ENCODE measurements at places on chromosomes 2 and 18.

DNA sequence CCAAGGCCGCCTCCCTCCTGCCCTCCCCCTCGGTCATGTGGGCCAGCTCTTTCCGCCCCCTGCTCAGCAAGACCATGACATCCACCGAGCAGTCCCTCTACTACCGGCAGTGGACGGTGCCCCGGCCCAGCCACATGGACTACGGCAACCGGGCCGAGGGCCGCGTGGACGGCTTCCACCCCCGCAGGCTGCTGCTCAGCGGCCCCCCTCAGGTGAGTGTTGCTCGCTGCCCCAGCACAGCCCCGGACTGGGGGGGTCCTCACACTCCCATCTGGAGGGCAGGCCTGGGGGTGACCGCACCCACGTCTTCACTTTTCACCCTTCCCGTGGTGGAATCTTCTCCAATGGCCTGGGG is 51.3 kb downstream of the NTSR2 start:
- no peak for DNase-seq

DNA sequence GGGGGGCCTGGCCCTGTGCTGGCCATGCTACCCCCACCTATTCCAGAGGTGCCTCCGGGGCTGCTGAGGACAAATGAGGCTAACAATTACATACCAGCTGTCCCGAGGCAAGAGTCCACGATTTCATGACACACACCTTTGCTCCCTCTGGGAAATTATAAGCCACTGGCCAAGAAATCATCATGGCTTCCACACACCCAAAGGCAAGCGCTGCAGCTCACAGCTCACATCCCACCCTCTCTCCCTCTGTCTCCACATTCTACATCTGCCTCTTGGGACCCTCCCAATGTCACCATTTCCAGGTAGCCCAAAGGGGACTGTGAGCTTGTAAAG is 134.4 kb downstream of the HDAC4 start:
- no peak for DNase-seq

GRCh38 chr2:57881998-57882888 is 164.4 kb upstream of the VRK2 start:
- DNase-seq, result peak; percentile 80

GRCh38 chr2:206790311-206790935 is 25.0 kb downstream of the FASTKD2 start:
- peak; percentile 13 for DNase-seq

GRCh38 chr2:191626497-191627151 is 51.3 kb upstream of the NABP1 start:
- peak; percentile 69 for DNase-seq

DNA sequence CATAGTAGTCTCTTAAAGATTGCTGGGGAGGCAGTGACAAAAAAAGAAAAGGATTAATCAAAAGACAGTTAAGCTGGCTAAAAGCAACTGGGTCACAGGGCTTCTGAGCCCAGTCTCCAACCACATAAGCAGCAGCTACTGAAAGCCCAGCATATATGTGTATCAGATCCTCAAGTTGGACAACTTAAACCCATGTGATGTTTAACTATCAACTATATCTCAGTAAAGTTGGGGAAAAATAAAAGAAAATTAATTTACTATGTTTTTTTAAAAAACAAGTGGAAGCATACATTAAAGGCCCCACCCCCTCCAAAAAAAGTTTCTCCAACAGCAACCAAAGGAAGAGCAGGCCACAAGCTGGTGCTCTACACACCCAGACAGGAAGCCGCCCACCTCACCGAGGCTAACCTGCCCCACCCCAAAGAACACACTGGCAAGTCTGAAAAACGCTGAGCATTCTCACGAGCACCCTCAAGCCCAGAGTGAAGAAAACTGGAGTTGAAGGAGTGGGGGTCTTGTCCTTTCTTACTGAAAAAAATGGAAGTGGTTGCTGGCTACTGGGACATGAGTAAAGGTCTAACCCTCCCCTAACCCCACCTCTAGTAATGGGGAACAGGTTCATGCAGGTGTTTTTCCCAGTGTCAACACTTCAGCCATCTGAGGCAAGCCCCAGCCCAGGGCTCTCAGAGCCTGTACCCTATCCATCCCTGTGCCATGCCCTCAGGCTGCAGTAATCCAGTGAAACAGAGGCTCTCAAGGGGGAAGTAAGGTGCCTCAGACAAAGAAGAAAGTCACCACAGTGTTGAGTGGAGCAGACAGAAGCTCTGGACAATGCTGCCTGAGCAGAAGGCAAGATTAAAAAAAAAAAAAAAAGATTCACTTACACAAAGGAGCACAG is 106.3 kb downstream of the GYPC start:
- no peak for DNase-seq

DNA sequence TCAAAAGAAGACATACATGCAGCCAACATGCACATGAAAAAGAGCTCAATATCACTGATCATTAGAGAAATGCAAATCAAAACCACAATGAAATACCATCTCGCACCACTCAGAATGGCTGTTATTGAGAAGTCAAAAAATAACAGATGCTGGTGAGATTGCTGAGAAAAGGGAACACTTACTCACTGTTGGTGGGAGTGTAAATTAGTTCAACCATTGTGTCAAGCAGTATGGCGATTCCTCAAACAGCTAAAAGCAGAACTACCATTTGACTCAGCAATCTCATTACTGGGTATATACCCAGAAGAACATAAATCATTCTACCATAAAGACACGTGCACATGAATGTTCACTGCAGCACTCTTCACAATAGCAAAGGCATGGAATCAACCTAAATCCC is 95.5 kb upstream of the XIRP2 start:
- DNase-seq, result no peak

- DNase-seq, result no peak
These were observed 242.1 kb upstream of the RND3 start for GRCh38 chr2:150729495-150729955.

- no peak for DNase-seq
These were observed 101.2 kb downstream of the DYNC1I2 start for GRCh38 chr2:171788316-171788993.

DNA sequence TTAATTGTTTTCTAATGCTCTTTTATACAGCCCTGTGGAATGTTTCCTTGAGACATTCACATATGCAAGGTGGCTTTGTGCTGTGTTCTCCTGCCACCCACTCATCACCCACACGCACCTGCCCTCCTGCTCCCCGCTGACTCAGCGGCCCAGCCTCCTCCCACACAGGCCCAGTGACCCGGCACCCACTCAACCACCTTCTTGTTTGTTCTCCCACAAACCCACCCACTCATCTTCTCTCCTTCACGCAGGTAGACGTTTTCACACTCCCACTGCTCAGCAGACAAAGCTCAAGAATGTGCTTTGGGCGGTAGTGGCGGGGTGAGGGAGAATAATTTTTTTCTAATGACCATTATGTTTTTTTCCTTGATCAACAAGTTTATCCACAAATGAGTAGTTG is 28.6 kb upstream of the NEMP2 start:
- no peak for DNase-seq

- no peak for DNase-seq
These were observed 21.6 kb downstream of the DSG4 start for GRCh38 chr18:31398191-31398590.

DNA sequence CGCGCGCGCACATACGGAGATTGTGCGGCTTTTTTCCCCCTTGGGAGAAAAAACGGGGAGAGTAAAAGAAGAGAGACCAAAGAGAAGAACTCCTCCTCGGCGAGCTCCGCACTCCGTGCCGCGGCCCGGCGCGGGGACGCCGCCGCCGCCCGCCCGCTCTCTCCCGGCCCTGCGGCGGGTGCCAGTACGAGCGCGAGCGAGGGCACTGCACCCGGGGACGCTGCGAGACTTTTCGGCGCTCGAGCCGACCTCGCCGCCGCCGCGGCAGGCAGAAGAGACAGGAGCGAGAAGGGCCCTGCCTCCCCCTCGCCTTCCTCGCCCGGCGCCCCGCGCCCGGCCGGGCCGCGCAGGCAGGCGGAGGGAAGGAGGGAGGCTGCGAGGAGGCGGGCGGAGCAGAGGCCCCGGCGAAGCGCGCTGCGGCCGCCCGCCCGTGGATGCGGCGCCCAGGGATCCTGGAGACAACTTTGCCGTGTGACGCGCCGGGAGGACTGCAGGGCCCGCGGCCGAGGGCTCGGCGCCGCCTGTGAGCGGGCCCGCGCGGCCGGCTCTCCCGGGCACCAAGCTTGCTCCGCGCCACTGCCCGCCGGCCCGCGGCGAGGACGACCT is 857 bp upstream of the INHBB start:
- DNase-seq, result no peak

DNA sequence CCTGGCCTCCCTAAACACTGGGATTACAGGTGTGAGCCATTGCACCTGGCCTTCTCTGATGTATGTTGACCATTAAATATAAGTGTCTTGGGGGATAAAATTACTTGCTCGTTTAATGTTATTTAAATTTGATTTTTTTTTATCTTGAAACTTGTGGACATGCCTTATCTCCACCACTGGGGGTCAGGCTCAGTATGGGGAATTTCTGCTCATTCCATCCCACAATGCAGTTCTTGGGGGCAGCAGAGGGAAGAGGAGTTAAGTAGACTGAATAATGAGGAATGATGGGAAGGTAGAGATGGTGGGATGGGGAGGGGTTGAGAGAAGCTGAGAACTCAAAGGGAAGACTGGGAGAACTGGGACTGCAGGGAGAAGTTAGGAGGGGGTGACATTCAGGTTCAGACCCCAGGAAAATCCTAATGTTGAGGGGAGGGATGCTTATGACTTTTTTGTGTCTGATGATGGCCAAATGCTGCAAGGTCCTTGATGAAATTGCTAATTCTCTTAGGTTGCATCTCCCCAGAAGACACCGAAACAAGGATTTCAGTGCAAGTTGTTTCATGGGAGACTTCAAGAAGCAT is 174.2 kb downstream of the MIB1 start:
- DNase-seq, result peak; percentile 40

DNA sequence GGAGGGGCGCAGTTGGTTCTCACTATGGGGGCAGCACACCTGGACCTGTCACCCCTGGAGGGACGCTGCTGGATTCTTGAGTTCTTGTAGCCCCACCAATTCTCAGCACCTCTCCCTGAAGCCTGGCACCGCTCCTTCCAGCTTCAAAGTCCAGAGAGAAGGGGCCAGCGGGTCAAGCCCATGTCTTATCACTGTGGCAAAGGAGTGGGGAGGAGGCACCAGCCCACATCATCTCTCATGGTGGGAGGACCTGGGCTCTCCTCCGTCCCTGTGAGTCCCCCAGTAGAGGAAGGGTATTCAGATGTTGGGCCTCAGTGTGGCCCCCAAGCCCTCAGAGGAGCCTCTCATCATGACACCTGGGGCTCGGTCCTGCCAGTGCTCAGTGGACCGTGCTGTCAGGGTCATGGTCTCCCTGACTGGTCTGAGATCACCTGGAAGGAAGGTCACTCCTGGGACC is 67.4 kb downstream of the HS1BP3 start:
- no peak for DNase-seq

GRCh38 chr2:122749405-122749804 is 994.0 kb downstream of the TSN start:
- DNase-seq, result no peak

GRCh38 chr2:161122772-161123530 is 37.3 kb upstream of the TANK start:
- peak; percentile 89 for DNase-seq

- DNase-seq, result no peak
These were observed 65.4 kb upstream of the MCFD2 start for GRCh38 chr2:46980786-46981573.

DNA sequence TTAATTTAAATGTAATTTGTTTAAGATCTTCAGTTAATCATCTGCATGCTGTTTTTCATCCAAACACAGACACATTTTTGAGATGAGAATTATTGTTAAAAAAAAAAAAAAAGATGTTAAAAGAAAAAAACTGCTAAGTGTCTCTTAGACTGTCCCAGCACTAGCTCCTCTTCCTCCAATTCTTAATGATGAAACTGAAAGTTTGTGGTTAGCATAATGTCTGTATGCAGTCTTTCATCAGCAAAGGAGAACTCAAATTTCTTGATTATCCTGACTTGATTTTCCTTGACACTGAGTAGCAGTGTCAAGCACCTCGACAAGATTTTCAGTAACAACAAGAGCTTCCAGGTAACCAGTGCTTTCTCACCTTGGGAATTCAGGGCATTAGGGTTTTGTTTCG is 274.4 kb downstream of the LRRTM1 start:
- no peak for DNase-seq

- no peak for DNase-seq
These were observed 17.6 kb downstream of the WNT10A start for GRCh38 chr2:218898109-218898878.

GRCh38 chr2:85771486-85771885 is 17.7 kb downstream of the ATOH8 start:
- DNase-seq, result no peak
